ENCODE measurements at places on chromosomes 2 and 18.
A peak's percentile ranks its signal among the peaks of the same experiment; 100 is the strongest.

DNA sequence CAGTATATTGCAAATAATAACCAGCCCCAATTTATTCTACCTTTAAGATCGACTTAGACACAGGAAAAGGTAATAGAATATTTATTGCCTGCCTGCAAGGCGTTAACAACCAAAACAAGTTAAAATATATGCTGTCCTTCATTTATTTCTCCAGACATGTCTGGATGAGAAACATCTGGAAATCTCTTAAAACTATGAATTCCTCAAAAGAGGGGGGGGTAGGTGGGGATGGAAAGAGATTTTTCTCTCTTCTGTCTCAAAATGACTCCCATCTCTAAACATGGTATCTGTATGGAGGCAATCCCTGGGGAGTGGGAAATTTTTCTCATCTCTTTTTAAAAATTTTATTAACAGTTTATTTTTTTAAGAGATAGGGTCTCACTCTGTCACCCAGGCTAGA lies 113.0 kb downstream of the CDH2 start:
- no peak for DNase-seq

DNA sequence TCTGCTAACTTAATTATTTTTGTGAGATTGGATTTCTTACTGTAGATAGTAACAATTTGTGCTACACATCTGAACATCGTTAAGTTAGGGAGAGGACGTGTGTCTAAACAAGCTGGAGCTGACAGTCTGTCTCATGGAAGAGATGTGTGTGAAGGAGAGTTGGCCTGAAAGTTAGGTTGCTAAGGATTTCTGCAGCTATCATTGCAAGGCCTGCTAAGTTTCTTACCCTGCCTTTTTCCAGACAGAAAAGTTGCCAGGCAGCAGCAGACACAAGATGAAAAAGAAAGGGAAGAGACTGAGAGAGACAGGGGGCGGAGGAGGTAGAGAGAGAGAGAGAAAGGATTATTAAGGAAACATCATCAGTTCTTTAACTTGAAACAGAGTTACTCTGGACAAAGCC lies 4.1 kb upstream of the LRP1B start:
- DNase-seq, result no peak

DNA sequence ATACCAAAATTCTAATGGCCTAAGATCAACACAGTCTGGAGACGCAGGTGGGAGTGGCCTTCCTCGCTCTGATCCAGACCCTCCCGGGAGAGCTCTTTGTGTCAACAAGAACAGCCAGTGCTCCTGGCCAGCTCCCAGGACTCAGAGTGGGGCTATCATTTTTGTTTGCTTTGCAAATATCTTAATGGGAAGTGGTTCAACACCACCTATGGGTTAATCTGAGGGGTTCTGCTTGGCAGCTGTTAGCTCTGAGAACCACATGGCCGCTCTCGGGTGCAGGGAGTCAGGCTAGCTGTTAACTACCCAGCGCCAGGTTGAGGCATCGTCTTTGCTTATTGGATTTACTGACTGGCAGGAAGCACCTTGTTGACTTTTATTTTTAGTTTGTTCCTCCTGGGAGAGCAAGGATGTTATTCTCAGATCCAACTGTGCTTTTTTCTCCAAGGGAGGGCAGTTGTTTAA lies 184.8 kb upstream of the SP5 start:
- peak; percentile 54 for DNase-seq

DNA sequence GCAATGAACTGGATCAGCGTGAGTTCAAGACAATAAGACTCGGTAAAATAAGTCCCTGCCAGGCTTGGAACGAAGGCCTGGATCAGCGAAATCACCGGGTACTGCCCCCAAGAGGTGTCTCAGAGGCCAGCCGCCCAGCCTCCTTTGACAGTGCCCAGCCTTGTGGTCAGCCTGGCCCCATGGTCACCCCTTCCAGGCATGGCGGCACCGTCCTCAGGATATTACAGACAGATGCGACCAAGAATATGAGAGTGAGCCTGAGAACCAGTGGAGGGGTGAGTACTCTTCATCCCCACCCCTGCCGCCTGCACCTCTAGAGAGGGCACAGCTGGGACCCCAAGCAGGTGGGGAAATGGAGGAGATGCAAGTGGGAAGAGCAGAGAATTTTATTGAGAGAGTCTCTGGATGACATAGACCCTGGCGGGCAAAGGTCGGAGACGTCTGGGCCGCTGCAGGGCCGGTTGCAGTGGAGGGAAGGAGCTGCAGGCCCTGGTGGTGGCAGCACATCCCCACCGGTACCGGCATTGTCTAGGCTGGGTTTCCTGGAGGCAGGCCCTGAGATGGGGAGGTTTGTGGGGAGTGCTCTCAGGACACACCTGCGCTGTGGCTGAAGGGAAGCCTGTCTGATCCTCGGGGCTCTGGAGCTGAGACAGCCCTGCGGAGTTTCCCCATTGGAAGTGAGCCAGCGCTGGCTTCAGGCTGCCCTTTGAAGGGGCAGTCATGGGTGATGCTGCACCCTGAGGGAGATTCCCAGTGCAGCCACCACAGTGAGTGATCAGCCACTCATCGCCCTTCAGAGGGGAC lies 190.0 kb downstream of the SEPTIN10 start:
- DNase-seq, result no peak

DNA sequence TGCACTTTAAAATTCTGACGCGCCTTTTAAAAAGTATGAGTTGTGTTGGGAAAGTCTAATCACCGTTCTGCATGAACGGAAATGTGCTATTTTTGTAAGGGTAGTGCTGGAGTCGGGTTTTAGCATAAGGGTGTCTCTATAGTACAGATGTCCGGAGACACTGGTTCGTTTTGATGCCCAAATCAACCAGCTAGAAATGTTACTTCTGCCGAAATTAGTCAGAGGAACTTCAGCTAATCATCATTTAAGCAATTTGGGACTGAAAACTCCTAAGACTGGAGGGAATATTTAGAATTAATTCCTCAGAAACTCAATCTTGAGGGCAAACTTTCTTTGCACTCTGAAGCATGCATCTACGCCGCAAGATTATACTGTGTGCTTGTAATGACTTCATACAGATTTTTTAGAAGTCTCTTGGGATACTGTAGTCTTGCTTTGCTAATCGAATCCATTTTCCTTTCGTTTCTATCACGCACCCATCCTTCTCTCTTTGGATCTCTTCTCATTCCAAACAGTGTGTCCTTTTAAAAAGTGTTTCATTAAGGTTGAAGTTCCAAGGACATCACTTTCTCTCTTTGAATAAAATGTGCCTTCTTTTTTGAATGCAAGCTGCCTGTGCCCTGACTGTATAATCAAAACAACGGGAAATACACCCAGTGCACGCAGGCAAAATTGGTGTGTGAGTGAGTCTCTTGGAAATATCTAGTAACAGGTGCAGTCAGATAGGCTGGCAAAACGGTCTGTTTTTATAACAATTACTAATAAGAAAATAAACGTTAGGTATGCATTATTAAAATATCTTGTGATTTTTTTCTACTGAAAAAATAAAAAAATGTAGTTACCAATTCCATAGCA lies 270.9 kb upstream of the TCF4 start:
- no peak for DNase-seq

DNA sequence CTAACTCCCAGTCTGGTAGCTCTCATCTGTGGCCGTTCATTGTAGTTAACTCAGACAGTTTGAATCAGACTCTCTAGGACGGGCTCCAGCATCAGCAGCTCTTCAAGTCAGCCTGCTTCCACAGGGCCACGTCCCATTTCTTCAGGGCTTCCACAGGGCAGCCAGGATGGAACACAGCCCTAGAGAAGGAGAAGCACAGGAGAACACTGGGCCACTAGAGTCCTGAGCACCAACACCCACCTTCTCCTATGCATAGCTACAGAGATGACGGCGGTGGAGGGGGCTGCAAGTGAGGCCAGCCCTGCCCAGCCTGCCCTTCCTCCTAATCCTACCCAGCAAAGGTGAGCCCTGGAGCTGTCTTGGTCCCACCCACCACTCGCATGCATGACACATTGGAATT lies 10.2 kb upstream of the TEX261 start:
- no peak for DNase-seq

GRCh38 chr2:142670362-142670761 lies 207.1 kb upstream of the KYNU start:
- DNase-seq, result no peak

GRCh38 chr18:57698571-57699276 lies 77.1 kb upstream of the NARS1 start:
- DNase-seq, result no peak

DNA sequence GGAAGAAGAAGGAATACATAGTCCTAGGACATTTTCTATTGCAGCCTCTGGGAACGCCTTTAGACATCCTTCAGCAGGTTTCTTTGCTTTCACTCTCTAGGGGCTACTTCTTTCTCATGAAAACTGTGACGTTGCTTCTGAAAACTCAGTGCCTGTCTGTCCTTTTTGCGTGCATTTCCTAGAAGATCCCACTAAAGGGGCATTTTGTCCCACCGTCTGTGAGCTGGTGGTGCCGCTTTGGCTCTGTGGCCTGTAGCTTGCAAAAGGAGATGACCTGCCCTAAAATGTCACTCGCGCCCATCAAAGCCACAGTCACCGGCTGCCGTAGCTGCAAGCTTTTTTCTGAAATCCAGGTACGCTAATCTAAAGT lies 579 bp downstream of the STAT4 start:
- DNase-seq, result no peak

DNA sequence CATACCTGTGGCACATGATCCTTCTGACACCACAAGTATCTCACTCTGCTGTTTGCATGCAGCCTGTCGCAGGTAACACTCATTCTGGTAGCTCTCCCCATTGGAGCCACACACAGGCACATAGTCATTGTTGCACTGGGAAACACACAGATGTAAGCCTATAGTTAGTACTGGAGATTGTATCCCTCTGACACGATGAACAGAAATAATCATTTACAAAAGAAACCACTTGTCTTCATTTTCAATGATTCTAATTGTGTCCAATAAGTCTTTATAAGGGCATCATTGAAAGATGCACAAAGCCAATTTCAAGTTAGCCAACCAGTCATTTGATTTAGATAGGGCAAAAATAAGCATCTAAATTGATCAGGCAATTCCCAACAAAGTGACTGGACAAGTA lies 10.4 kb downstream of the TMEFF2 start:
- no peak for DNase-seq

DNA sequence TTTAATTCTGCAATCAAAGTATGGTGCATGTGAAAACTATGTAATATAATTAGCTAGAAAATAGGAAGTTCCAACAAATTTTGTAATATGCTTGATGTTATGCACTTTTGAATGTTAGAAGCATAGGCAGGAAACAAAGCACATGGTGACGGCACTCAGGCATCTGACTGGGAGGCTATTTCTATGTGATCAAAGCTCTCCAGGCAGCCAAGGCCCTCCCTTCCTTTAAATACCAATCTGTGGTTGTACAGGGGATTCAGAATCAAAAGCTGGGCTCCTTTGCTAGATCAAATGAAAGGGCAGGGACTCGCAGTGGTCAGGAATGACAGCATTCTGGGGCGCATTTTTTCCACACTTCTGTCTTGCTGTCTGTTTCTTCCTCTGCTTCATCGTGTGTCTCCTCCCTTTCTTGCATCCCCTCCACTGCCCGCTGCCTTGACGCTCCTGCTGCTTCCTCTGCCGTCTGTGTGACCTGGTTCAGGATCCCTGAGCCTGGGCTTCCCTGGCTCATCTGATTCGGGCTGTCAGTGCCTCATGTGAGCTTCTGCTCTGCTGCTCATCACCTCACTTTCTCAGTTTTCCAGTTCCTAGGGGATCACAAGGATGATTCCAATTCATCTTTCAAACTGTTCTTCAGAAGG lies 30.9 kb downstream of the TMEM182 start:
- DNase-seq, result no peak

DNA sequence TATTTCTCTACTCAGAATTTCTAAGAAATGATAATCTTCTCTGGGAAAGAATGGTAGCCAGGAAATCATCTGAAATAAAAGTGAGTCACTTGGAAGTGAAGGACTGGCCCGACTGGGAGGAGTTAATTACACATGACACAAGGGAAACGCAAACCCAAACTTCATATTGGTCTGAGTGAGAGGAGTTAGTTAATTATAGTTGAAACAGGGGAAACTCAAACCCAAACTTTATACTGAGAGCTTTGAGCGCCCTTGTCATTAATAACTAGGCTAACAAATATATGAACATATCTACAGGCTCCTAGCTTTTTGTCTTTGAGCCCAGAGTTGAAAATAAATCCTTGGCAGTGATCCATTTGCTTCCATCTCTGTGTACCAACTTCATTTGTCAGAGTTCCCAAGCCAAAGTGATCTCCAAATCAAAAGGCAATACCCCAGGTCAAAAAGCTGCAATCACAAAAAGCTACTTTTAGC lies 187.8 kb upstream of the COL3A1 start:
- peak; percentile 16 for DNase-seq

- no peak for DNase-seq
These were observed 51.7 kb upstream of the SPATS2L start for GRCh38 chr2:200254773-200255172.
